ENCODE measurements at places on chromosomes 3 and 15.

DNA sequence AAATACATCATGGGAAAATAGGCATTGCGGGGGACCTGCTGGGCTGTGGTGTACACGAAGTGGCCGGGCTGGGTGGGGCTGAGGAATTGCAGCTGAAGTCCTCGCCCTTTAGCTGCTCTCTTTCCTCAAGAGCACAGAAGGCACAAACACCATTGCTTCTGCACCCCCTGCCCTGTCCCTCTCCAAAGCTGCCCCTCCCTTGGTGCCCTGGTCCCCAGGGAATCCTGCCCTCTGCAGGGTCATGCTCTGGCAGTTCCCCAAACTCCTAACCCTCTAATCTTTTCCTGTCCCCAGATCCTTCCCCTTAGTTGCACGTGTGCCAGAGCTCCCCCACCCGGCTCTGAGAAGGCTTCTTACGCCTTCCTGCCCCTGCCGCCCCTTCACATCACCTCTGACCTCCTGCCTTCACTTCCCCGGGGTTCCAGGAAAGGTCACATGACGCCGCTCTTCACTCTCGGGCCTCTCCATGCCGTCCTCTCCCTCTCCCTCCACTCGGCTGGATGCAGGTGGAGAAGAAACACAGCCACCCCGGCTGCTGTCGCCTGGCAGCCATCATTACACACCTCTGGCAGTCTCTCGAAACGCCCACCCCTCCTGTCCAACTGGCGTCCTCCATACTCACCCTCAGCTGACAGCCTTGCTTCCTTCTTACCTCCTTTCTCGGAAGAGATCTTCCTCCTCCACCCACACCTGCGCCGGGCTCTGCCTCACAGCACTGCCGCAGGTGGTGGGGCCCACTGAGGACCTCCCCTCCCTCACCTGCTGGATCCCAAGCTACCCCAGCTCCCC, 6.9 kb upstream of the PCSK6 start:
- no peak for DNase-seq

DNA sequence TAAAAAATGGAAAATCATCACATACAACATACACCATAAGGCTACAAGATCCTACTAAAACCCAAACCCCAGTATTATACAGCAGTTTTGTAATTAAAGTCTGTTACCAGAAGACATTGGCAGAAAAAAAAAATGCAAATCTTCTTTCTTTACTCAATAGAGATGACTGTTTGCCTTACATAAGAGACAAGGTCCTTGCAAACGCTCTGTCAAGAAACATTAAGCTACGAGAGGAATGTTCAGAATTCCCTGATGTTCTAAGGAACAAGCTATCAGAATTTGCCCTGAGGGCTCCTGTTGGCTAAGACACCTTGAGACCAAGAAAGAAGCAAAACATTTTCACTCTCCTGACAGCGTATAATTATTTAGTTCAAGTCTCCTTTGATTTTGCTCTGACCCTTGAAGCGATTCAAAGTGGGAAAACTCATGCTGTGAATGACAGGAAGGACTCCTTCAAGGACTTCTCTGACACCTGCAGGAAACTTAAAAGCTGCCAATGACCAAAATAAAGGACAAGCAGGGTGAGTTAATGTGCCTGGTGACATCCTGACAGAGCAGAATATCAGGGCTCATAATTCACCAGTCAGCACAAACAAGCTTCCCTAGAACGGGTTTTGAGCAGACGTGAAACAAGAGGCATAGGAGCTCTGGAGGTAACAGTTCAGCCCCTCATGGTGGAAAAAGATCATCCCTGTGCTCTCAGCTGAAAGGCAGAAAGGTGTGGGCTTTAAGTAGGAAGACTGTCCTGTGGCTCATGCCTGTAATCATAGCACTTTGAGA, 2.5 kb downstream of the SCAMP2 start:
- DNase-seq, result no peak

DNA sequence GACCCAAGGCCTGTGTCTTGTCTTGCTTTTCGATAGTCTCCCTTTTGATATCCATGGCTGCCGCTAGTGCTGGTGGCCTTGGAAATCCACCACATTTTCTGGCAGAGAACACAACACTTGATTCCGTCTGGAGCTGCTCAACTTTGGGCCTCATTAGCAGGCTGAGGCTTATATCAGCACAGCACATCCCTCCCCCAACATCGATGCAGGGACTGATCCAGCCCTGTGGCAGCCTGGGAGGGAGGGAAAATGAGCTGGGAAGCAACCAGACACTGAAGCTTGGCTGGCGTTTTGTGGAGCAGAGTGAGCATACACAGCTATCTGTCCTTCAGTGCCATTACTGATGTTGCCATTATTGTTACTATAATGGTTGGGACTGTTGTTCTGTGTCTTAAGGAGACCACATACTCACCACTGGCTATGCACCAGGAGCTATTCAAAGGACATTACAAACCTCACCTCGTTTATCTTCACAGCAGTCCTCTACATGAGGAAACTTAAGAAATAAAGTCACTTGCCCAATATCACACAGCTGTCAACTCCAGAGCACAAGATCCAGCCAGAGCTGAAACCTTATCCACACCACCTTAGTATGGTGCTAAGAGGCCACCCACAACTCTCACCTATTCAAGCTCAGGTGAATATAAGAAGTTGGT, 102.9 kb downstream of the SUCLG2 start:
- no peak for DNase-seq

DNA sequence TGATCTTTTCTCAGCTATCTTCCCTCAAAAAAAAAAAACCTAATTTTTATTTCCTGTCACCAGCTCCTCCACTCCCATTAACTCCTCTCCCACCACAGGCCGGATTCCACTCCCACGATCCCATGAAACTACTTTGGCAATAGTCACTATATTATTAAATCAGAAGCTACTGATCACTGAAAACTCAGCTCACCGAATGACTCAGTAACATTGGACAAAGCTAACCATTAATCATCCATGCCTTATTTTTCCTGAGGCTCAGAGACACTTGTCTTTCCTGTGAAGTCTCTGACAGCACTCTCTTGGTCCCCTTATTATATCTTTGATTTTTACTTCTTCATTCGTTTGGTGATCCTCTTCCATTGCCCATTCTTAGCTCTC, 260.2 kb downstream of the CGGBP1 start:
- no peak for DNase-seq

GRCh38 chr3:126854666-126855065, 128.2 kb upstream of the PLXNA1 start:
- no peak for DNase-seq

GRCh38 chr3:15666277-15666676, 64.7 kb downstream of the BTD start:
- DNase-seq, result no peak

- no peak for DNase-seq
These were observed 8.5 kb upstream of the CDCP1 start for GRCh38 chr3:45154641-45155147.

GRCh38 chr3:101847328-101847727, 2.0 kb upstream of the NFKBIZ start:
- no peak for DNase-seq

DNA sequence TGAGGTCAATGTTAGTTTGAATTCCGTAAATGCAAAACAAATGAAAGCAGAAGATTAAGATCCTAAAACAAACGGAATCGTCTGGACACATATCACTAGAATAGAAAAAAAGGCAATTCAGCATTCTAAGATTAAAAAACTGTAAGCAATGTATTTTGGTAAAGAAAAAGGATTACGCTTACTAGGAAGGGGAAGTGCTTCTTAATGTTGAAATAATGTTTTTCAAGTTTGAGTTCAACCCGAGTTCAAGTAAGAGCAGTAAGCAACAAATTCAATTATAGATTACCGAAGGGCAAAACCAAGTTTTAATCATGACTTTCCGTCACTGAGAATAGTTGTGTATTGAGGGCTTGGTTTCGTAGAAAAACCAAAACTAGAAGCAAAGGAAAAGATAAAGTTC, 637 bp downstream of the CIP2A start:
- DNase-seq, result no peak

DNA sequence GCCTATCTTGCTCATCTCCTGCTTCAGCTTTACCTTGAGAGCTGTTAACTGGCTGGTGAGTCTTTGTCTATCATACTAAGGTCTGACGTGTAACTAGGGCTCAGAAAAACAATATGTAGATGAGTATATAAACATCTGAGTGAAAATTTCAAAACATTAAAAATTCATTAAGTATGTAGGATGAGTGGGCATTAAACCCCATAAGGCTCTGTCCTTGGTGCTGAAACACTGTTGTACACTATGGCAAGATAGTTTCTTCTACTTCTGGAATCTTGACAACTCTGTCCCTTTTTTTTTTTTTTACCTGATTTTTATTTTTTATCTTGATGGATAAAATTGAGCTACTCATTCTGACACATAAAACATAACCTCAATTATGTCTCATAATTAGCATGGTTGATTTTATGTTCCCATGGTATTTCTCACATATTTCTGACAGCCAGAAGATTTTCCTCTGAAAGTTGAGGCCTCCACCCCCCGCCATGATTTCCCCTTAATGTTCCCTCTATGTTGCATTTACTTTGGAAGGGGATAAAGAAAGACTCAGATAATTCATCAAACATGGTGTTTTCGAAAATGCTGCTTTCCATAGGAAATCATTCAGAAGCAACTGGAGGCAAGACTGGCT, 54.3 kb downstream of the DGKG start:
- no peak for DNase-seq

- DNase-seq, result no peak
These were observed 9.2 kb upstream of the ACSBG1 start for GRCh38 chr15:78243491-78243941.

Data from activated CD4-positive, alpha-beta T cell treated with anti-CD3 and anti-CD28 coated beads, Interleukin-2, amount 50 U/mL, for 24 hours (primary cell).